ENCODE measurements at places on chromosomes 7 and 10.
A peak's percentile ranks its signal among the peaks of the same experiment; 100 is the strongest.

- no peak for DNase-seq
Observed at GRCh38 chr7:81641873-81642272, 128.0 kb downstream of the HGF start.

DNA sequence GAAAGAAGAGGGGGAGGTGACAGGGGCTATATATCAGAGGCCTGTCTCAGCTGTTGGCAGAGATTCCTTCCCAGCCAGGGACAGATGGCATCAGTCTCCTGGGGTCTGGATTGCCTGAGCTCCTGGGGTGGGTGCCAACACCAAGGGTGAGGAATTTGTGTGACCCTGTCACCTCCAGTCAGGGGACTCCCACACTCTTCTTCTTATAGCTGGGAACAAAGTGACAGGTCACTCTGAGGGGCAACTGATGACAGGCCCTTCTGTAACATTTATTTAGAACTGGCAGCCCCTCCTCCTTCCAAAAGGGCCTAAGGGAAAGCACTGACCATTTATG, 53.7 kb upstream of the DUSP5 start:
- no peak for DNase-seq

DNA sequence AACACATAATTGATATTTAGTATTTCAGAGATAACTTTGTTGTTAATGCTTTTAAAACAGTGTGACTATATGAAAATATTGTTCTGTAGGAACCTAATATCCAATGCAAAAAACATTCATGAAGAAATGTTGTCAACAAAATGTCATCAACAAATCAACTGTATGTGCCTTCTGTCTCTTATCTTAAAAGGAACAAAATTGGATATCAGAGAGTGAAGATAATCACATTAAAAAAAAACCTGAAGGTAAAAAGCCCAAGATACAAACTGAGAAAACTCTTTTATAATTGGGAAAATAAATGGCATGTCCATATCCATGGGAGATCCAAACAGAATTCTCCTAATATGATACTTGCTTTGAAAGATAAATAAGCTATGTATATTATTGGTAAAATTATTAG, 33.9 kb downstream of the ICA1 start:
- no peak for DNase-seq

- DNase-seq = no peak
Observed at GRCh38 chr7:155594163-155594732, 47.9 kb upstream of the CNPY1 start.

- peak; percentile 21 for DNase-seq
Observed at GRCh38 chr10:132306864-132307751, 642 bp downstream of the STK32C start.

DNA sequence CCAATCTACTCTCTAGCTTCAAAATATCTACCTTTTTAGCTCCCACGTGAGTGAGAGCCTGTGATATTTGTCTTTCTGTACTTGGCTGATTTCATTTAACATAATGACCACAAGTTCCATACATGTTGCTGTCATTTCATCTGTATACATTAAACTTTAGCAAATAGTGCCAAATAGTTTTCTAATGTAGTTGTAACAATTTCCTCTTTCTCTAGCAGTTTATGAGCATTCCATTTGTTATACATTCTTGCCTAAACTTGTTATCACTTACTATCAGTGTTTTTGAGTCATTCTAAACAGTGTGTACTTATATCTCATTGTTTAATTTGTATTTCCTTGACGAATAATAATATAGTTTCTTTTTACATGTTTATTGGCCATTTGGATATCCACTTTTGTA, 77.2 kb downstream of the NEUROD6 start:
- DNase-seq = no peak

- no peak for DNase-seq
Observed at GRCh38 chr10:91598211-91598977, 34.5 kb downstream of the PPP1R3C start.

DNA sequence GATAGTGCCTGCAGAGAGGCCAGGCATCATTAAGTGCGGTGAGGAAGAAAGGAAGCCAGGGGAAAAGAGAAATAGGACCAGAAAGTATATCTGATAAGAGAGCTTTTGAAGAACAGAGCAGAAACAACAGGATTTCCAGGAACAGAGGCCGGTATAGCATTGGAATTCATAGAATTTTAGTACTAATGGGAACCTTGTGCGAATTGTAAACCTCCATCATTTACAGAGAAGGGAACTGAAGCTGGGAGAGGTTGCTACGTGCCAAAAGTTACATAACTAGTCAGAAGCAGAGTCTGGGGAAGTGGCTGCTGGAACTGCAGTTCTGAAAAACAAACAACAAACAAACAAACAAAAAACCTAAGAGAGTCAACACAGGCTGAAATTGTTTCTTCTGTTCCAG, 5.4 kb upstream of the ZMYND11 start:
- no peak for DNase-seq
